ENCODE measurements at places on chromosomes 7 and 10.

DNA sequence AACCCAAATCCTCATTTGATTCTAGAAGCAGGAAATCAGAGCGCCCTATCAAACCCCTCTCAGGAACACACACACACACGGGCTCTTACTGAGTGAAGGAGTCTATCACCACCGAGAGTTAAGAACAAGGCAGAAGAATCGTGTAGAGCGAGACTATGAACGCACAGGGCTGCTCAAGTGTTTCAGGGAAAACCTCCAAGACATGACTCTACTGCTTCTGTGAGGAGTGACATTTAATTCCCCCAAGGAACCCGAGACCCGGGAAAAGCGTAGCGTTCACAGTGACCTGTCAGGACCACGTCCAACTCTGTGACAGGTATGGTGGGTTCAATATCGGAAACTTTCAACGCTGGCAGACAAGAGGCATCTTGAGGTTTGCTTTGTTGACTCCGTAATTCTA is 21.6 kb downstream of the PITRM1 start:
- DNase-seq, result no peak

DNA sequence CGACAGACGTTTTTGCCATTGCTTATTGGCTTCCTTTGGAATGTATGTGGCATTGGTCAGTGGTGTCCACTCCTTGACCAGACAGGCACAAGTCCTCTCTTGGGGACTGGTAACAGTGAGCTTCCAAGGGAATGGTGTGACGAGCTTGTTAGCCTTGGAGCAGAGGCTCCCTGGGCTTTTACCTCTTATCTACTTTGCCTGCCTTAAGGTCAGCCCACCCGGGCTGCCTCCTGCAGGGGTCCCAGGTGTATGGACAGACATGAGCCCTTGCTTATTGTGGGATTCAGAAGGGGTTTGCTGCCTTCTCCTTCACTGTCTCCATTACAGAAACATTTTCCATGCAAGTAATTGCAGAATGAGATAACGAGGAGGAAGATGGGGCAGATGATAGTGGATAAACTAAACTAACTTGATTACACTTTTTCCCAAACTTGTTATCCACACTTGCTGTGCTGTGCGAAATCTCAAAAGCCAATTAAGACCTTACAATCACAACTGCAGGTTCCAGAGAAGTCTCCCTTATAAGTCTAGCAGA is 29.7 kb downstream of the PLPP4 start:
- DNase-seq, result no peak

DNA sequence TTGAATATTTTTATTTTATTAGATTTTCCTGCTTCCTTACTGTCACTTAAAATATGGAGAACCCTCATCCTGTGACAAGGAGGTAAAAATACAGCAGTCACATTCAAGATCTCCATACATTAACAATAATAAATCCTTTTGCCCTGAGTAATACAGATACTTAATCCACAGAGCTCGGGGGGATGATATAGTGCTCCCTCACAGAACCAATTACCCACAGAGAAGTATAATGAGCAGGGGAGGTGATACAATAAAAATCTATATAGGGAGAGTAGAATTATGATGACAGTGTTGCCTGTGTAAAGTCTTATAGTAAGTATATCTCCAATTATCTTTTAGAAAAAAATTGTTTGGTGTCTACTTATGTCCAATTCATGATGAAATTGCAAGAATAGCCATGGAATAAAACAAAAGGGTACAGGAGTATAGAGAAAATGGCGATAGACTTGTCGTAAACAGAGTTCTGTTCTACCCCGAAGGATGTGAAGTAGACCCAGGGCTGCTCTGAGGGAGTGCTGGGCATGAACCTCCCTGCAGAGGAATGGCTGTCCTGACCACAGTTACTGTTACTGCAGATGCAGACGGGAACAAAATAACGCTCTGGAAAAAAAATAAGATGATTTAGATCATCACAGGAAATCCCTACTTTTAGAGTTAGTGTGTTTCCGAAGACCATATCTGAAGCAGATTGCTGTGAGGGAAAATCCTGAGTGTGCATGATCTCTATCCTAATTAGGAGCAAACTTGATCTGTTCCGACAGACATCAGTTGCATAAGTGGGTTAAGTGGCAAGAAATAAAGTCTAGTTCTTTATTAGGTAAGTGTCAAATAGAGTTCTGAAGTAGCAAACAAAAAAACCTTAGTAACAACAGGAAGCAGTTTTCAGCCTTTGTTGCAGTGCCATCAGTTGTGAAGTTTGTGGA is 123.7 kb downstream of the KAT6B start:
- DNase-seq, result peak; percentile 41

DNA sequence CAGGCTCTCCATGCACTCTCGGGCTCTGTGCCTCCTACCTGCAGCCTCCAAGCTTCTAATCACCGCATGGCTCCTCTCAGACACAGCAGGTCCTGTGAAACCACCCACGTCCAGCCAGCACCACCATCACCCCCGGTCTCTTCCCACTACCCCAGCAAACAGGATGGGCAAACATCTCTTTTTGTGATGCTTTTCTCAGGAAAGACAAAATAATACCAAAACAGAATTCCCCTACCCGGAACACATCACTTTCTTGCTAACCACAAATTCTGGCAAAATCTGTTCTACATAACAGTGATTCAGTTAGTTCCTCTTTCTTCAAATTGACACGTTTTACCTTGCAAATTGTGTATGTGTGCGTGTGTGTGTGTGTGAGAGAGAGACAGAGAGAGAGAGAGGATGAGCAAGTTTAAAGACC is 6.5 kb downstream of the SNX8 start:
- DNase-seq, result no peak

GRCh38 chr7:114481999-114482398 is 67.4 kb downstream of the FOXP2 start:
- DNase-seq, result peak; percentile 8

DNA sequence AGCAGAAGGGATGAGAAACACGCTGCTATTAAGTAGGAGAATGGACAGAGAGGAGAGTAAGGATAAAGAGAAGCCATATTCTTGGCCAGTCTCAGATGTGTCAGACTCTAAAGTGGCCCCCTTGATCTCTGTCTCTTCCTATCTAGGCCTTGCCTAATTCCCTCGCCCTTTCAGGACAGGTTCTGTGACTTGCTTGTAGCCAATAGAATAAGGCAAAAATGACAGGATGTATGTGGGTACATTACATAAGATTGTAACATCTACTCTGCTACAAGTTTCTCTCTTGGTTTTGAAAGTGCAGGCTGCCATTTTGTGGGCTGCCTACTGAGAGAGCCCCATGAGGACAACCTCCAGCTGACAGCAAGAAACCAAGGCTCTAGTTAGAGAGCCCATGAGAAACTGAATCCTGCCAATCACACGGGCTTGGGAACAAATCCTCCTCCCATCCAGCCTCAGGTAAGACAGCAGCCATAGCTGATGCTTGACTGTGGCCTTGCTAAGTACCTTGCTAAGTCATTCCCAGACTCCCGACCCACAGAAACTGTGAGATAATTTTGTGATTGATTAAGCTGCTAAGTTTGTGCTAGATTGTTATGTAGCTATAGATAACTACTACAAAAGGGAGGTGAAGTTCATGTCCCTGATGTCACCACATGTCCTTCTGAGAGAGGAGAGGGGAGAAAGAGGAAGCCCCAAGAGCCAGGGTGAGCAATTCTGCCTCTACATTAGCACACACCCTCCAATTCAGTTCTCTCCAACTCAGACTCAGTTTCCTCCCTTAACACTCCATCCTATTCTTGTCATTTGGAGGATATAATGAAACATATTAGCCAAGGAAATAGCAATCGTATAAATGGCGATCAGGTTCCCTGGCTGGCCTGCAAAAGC is 185.5 kb downstream of the SGMS1 start:
- no peak for DNase-seq

DNA sequence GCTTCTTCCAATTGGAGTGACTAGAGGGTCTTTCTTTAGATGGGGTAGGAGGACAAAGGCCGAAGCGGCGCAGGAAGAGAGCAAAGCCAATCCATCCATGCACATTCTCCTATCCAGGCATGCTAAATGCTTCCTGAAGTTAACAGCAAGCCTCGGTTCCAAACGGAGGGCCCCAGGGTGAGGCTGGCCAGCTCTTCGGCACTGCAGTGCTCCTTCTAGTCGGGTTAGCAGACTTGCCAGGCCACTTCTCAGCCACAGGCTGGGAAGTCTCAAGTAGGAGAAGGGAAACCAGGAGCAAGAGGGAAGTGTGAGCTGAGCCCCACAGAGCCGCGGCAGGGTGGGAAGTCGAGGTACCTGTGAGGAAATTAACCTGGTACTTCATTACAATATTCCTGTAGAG is 253.8 kb upstream of the INHBA start:
- no peak for DNase-seq

GRCh38 chr7:136123352-136123751 is 146.2 kb upstream of the MTPN start:
- no peak for DNase-seq

DNA sequence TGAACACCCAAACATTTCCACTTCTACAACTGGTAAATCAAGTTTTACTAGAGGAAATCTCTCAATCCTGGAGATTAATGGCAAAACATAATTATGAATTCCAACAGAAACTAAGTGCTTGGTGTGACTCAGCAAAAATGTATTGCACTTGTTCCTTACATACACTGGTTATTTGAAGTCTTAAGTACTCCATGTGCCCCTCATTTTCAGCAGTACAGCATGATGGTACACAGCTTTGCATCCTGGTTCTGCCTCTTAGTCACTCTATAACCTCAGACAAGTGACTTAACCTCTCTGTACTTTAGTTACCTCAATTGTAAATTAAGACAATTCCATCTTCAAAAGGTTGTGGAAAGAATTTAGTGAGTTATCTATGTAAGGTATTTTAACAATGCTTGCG is 12.9 kb downstream of the SLC16A12 start:
- peak; percentile 32 for DNase-seq

- DNase-seq, result peak; percentile 88
Observed at GRCh38 chr10:58107506-58107905, 160.2 kb downstream of the IPMK start.

- no peak for DNase-seq
Observed at GRCh38 chr7:140261522-140261921, 84.7 kb upstream of the KDM7A start.

DNA sequence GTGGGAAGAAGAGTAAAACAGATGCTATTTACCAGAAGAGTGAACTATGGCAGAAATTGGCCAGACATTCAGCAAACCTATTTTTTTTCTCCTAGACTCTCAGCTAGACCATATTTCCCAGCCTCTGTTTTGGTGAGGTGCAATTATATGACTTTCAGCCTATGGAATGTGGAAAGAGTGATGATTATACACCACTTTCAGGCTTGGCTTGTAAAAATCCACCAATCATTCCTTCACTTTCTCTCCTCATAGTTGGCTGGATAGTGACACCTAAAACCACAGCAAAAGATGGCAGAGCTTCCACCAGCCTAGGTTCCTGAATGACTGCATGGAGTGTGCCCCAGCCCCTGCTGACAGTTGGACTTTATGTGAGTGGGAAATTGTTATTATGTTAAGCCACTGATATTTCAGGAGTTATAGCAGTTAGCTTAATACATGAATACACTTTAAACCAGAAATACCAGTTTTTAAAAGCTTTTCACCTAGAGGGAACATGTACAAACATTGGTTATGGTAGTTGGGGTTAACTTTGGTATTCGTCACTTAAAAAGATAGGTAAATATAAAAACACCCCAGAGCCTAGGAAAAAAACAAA is 19.1 kb upstream of the TNKS2 start:
- peak; percentile 20 for DNase-seq

DNA sequence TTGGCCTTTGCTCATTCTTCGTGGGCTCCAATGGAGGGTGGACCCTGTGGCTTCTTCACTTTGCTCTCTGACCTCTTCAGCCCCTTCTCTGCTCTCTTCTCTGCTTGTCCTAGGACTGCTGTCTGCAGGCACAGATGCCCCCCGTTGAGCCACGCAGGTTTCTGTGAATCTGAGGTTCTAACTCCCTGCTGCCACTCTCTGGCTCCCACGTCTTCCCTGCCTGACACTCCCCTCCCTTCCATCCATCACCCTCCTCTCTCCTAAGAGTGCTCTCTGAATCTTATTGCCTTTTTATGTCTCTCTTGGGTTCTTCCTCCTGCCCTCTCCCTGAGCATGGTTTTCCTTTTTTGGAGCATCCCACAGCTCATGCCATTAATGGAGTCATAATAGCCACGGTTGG is 499.5 kb upstream of the GALNT17 start:
- DNase-seq, result no peak

DNA sequence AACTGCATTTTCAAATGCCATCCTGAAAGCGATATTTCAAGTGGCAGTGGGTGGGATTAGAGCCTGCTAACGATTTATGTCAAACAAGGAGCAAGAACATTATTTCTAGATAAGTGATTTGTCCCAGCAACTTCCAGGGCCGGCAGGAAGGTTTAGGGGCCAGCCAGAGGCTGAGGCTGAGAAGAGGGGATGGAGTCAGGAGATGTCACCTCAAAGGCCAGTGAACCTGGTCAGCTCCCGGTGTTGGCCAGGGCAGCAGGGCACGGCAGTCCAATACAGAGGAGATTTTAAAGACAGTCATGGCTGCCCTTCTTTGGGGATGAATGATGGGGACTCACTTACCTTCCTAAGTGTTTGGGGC is 105.7 kb upstream of the PPIF start:
- DNase-seq, result no peak

DNA sequence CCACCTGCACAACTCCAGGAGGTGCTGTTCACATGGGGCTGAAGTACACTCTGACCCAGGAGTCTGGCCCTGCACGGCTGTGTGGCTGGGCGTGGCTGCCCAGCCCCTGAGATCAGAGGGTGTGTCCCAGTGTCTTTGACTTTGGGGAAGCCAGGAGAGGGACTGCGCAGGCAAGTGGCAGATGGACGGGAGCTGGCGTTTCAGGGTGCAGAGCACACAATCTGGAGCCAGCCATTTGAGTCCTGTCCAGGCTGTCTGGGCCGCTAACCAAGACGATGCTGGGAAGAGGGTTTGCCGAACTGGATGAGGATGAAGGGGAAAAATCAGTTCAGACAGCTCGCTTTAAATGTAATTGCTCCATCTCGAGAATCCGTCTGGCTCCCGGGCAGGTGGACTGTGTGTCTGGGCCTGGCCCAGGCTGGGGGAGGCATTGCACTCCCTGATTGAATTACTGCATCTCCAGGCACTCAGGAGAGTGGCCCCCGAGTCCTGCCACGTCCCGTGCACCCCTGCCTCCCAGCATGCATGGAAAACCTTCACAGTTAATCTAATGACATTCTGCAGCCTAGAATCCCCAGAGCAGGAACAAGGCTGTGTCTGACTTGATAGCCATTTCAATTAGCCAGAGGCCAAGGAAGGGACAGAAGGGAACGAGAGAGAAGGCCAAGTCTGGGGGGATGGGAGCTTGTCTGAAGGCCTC is 120.8 kb upstream of the NANOS1 start:
- no peak for DNase-seq

DNA sequence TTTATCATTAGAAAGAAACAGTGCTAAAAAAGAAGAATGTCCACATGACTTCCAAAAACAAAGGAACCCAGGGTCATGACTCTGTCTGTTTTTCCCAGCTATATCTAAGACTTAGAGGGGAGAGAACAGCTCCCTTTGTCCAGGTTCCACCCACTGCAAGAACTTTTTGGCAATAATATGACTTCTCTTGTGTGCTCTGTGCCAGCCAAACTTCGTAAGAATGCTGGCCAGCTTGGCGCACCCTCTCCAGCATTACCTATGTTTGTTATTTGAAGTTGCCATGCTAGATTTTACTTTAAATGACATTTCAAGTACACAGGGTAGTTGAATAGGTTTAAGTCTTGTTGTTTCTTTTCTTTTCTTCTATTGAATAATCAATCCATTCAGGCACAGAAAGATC is 371.4 kb downstream of the KCNMA1 start:
- no peak for DNase-seq

All from fibroblast of skin of back (primary cell).